HAP-1 (cell line): ENCODE measurements at places on chromosomes 7 and 10.

GRCh38 chr10:3412646-3413045, 240.1 kb upstream of the PITRM1 start:
- no peak for DNase-seq

DNA sequence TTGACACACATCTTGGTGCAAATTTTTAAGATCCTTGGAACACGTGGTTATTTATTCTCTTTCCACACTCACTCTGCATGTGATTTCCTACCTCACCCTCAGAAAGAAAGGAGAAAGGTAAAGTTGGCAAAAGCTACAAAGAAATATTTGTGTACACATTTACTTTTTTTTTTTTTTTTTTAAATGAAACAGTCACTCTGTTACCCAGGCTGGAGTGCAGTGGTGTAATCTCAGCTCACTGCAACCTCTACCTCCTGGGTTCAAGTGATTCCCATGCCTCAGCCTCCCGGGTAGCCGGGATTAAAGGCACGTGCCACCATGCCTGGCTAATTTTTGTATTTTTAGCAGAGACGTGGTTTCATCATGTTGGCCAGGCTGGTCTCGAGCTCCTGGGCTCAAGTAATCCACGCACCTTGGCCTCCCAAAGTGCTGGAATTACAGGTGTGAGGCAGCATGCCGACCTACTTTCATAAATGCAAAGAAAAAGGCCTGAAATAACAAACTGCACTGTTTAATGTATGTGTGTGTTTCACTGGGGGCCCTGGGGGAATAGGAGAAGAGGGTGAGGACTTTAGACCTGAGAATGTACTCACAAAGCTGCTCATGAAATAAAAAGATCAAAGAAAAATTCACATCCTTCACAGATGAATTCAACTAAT, 71.6 kb upstream of the GRID1 start:
- no peak for DNase-seq

GRCh38 chr10:124705817-124706461, 38.2 kb downstream of the FAM53B start:
- no peak for DNase-seq

- no peak for DNase-seq
Observed at GRCh38 chr7:21579341-21580072, 36.7 kb downstream of the DNAH11 start.

- DNase-seq: peak; percentile 66
Observed at GRCh38 chr7:85186083-85186520, 754 bp downstream of the SEMA3D start.

DNA sequence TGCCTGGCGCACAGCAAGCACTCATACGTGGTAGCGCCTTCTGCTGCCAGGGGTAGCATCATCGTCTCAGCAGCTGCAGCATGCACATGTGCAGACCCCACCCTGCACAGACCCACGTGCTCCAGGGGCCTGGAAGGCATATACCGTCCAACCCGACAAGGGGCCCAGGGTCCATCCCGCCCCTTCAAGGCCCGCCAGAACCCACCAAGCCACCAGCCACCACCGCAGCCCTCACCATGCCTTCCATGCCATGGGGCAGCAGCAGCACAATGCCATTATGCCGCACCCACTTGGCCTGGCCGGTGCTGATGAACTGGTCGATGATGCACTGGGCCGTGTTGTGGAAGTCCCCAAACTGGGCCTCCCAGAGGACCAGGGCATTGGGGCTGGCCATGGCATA, 22.7 kb downstream of the OGDHL start:
- DNase-seq: no peak

- DNase-seq: no peak
Observed at GRCh38 chr10:43053825-43054224, 23.0 kb upstream of the RET start.

DNA sequence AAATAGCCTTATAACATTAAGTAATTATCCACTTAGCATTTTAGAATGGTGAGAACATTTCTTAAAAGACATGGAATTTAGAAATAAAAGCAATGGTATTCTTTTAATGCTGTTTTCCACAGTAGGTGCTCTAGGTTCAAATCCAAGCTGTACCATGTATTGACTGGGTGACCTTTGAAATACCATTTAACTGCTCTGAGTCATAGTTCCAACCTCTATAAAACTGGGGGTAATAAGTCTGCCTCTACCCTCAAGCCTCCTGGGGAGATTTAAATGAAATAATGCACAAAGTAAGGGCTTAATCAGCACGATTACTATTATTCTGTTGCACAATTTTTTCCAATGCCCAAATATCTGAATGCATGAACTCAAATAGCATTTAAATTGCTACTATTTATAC, 236.4 kb upstream of the CCDC6 start:
- DNase-seq: no peak

GRCh38 chr10:29948881-29949355, 110.5 kb downstream of the JCAD start:
- no peak for DNase-seq

DNA sequence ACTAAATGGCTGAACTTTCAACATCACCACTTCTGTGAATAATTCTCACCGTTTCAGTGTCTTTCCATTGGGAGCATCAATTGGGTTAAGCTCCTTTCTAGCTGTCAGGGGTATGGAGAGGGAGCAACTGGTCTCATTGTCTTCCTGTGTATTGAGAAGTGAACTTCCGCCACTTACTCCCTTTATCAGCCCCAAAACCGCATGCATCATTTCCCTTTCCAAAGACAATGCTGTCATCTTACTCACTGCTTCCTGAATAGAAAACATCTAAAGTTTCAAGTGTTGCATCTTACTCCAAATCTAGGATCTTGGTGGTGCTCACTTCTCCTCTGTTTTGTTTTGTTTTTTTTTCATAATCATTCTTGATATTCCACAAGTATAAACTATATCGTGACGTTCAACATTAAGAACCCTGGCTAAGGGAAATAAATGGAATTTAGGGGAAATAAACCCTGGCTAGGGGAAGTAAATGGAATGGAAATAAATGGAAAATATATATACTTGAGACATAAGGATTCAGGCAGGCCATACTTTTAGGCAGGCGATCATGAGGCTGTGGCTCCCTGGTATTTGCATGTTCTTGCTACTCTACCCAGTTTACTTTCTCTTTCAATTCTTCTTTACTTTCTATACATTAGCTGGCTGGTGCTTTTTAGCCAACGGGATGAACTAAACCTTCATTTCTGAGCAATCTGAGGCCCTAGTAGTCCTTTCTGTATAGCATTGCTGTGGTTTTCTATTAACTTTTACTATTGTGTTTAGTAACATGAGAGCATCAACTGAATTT, 371.9 kb downstream of the BMPER start:
- no peak for DNase-seq

DNA sequence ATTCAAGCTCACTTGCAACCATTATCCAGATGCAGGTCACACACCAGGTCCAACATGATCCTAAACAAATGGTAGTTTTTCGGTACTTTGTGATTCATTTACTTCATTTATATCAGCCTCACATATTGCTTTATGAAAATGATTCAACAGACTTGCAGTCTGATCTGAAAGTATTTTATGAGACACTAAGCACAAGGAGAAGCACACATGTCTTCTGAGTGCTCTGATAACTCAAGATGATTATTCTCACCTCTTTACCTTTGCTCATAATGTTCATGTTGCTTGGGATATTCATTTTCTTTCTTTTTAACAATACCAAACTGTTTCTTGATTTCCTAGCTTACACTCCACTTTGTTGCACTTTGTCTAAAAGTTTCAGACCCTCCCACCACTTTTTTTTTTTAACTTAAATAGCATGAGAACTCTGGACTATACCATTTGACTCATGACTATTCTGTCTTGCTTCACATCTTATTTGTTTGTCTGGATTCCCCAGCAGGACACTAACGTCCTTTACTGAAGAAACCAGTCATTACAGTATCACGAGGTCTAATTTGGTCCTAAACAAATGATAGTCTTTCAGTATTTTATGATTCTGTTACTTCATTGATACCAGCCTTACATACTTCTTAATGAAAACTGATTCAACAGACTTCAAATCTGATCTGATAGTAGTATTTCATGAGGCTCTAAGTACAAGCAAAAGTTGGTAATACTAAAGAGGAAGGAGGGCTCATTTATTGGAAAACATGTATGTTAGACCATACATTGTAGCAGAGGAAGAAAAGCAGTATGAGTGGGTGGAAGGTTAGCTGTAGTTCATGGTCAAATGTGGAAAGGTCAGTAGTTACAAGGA, 171.8 kb upstream of the AHR start:
- no peak for DNase-seq

DNA sequence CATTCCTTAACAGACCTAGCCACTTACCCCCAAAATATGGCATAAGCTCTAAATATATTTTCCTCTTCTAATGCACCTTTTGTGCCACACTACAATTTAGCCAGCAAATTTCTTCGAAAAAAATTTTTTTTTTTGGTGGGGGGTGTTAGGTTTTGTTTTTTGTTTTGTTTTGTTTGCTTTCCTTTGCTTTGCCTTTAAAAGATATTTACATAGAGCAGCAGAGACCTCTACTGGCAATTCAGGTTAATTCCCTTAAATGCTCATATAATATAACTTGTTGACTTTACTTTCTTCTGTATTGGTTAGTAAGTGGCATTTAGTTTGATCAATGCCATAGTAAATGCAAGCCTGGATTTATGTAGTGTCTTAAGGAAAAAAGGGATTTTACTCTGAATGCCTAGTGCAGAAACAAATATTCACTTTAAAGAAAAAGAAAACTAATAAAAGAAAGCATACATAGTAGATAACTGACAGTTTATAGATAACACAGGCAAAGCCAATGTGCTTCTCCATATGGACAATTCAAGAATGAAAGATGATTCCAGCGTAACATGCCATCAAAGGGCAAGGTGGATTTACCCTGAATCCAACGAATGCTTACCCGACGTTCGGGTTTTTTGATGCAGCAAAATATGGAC, 1250.6 kb downstream of the GATA3 start:
- peak; percentile 13 for DNase-seq

GRCh38 chr7:3033136-3033535, 10.5 kb downstream of the CARD11 start:
- no peak for DNase-seq

DNA sequence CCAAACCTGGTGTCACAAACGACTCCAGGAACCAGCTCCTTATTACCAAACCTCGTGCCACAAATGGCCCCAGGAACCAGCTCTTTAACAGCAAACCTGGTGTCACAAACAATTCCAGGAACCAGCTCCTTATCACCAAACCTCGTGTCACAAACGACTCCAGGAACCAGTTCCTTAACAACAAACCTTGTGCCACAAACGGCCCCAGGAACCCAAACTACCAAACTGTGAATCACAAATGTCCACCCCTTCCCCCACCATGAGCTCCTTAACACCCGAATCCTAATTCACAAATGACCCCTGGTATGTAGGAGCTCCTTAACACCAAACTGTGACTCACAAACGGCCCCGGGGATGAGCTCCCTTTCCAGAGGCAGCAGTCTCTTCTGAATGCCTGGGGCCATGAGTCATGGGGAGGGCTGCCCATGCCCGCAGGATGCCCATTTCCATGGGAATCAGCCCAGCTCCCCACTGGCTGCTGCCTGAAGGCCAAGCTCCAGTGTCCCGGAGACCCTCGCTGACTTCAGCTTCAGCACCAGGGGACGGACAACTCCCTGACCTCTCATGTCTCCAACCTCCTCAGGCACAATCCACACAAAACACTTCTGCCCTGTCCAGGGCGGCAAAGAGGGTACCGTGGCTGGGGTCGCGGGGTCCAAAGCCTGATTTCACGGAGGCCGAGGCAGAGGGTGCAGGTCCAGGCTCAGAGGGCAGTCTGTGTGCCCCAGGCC, 213.1 kb downstream of the ELFN1 start:
- no peak for DNase-seq

GRCh38 chr10:98010939-98011685, 19.3 kb downstream of the CRTAC1 start:
- DNase-seq: no peak

DNA sequence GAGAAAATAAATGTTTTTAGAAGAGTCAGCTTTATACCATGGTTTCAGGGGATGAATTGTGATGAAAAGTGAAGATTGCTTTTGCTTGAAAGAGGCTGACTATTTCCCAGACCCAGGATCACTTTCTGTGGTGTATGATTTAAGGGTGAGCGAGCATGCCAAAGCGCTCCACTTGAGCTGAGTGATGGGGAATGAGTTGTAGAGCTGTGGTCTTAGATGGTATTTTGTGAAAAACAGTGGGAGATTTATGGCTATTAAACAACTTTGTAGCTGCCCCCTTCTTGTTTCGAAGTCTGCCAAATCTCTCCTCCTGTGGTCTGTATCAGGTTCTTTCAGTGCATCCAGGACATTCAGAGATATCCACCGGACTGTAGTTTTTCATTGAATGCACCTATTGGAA, 888.2 kb downstream of the LRMDA start:
- no peak for DNase-seq

- no peak for DNase-seq
Observed at GRCh38 chr10:121527690-121528089, 70.6 kb downstream of the FGFR2 start.

GRCh38 chr7:150847536-150847935, 4.8 kb upstream of the AOC1 start:
- no peak for DNase-seq

DNA sequence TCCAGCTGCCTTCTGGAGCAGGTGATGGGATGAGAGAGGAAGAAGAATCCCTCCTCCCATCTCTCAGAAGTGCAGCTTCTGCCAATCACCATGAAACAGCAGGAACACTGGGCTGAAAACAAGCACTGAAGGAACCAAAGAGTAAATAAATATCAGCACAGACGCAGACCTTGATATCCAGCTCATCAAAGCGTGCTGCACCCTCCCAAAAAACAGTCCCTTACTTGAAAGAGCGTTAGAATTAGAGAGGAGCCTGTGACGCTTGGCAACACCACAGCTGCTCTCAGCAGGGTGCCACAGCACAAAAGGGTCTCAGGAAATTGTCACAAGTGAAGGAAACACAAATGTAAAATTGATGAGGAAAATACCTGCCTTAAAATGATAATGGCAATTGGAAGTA, 39.5 kb downstream of the KLF6 start:
- no peak for DNase-seq

DNA sequence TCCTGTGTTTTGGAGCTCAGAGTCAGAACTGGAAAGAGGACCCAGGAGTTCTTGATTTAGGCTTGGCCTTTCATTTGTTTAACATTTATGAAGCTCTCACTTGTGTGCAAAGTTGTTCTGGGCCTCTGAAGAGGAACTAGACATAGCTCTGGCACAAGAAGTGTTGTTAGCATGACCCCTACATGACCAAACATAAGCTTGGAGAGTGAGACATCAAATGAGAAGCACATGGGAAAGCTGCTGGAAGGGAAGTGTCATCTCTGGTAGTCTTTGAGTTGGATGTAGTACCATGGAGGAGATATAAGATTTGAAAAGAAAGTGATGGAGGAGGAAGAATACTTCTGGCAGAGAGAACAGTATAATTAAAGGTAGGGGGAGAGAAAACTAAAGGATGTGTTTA, 370.1 kb downstream of the ADRA2A start:
- no peak for DNase-seq
